ENCODE measurements at places on chromosomes 1 and 21.
A peak's percentile ranks its signal among the peaks of the same experiment; 100 is the strongest.

DNA sequence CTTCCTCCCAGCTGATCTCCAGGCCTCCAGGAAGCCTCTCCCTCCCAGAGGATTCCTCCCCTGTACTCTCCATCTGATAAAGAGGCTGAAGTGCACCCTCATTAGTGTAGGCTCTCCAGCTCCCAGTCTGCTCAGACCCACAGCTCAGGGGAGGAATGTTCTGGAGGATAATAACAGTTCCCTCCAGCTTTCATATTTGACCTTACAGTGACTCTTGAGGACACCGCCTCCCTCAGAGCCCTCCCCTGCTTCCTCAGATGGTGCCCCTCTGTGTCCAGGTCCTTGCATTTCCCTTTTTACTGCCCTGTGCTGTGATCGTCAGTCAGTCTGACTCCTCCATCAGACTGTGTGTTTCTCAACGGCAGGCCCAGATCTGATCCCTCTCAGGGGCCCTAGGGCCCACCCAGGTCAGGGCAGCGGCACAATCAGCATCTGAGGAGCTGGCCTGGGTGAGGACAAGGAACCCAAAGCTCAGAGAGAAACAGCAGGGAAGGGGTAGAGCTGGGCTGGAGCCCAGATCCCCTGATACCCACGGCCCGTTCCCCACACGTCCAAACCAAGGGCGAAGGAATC lies 1.1 kb upstream of the SHISAL2A start:
- DNase-seq: peak; percentile 8

DNA sequence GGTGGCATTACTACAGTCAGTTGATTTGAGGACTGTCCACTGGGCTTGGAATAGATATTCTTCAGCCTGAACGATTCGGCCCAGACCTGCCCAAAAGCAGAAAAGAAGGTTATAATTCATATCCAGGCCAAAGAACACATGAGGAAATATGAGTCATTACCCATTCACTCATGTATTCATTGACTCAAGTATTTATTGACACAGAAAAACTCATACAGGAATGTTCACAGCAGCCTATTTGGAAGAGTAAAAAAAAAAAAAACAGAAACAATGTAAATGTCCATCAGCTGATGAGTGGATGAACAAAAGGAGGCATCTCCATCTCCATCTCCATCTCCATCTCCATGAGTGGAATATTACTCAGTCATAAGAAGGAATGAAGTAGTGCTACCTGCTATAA lies 15.9 kb downstream of the ZMYND12 start:
- DNase-seq: no peak

DNA sequence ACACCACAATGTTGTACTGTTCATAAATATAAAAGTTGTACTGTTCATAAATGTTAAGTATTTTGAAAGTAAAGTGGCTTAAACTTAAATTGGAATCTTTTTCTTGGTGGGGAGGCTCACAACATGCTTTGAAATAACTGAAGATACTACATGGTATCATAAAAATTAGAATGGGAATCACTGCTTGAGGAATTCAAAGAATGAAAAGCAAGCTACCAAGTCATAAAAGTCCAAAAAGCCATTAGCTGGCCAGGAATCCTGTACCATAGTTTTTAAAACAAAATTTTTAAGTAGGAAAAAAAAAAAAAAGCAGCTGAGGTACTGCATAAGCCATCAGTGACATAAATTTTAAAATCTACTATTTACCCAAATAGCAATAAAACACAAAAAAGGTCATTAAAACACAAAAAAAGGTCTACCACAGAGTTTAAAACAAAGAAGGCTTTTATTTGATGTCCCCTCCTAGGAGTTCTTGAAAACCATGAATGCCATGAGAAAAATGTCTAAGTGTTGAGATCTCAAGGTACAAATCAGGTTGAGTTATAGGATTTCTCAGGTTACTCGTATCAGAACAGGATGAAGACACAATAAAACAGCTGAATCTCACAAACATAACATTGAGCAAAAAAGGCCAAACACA lies 8.6 kb downstream of the ZZZ3 start:
- no peak for DNase-seq

DNA sequence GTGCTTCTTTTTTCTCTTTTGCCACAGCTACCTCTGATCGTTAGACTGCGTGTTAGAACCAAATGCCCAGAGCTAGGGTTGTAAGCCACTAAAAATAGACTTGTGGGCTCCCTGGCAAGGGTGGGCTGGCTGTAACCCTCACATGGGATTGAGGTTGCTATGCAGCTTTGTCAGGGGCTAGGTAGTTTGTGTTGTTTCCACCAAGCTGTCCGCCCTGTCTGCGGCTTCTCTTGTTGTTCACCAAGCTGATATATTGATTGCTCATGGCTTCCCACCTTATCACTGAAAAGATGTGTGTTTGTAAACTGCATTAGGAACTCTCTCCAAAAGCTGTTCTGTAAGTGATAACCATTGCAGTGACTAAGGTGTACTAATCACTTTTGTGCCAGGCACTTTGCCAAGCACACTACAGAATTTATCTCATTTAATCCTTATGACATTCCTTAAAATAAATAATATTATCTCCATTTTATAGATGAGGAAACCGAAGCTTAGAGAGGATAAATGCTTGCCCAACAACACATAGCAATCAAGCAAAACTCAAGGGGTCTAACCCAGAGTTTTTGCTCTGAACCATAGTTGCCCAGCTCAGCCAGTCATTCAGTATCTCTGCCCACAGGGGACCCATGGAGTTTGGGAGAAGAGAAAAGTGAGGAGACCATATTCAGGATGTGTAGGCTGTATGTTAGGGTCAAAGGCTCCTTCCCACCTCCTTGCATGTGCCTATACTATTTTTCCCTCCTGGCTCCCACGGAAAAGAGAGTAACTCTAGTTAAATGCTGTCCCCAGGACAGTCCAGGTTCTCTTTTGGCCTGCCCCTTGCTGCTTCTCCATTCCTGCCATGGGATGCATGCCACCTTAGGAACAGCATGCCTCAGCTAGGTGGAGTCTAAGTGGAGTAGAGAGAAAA lies 42.2 kb upstream of the TARBP1 start:
- DNase-seq: no peak

DNA sequence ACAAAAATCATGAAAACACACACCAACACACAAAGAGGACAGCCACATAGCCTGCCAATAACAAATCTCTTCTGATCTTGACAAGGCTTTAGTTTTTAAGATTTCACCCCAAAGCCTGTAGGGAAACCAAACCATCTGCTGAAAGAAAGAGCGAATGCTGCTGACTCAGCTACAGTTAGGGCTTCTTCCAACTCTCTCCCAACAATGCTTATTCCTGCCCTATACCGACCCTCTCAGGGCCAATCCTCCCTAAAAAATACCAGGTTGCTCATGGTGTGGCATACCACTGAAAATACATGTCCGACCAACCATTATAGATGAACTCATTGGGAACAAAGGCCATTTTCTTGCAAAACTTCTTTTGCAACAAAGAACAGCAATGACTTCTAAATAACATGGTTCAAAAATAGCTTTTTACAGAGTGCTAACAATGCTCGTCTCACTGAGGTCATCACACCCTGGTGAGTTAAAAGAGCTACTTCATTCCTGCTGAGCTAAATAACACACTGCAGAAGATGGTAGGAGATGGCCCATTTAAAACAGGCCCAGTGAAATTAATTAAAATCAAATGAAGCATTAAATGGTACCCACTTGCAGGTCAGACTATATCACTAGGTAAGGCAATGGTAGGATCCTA lies 86.1 kb downstream of the KIAA0319L start:
- no peak for DNase-seq

GRCh38 chr21:40846587-40847411 lies at the start of gene DSCAM:
Gene DSCAM, minus strand, starts transcription at chr21:40847158. Its CDS starts 497 bp downstream, at chr21:40846661.
- no peak for DNase-seq

GRCh38 chr1:62856960-62857359 lies 73.0 kb downstream of the ATG4C start:
- no peak for DNase-seq

- DNase-seq: no peak
Observed at GRCh38 chr1:113747376-113747775, 11.9 kb downstream of the PHTF1 start.

- peak; percentile 85 for DNase-seq
Observed at GRCh38 chr1:228487336-228488124, at the start of gene RNF187. Gene RNF187, plus strand, starts transcription at chr1:228487382.

GRCh38 chr1:213962508-213962907 lies 25.3 kb upstream of the PROX1 start:
- no peak for DNase-seq

DNA sequence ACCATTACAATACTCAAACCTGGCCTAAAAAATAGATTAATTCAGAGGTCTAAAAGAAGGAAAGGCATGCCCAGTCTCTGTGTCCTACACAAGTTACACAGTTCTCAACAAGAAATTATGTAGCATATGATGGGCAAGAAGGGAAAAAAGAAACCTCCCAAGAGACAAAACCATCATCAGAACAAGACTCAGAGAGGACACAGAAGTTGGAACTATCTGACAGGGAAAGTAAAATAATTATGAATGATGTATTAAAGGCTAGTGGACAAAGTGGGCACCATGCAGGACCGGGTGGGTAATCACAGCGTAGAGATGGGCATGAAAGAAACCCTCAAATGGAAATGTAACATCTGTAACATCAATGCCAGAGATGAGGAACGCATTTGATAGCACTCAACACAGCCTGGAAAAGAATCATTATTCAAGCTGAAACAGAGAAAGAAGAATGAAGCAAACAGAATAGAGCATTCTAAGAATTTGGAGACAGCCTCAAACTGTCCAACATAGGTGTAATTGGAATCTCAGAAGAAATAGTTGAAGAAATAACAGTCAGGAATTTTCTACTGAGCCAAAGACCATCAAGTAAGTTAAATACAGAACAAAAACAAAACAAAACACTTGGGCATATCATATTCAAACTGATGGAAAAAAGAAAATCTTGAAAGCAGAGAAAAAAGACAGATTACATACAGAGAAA lies 29.7 kb downstream of the PER3 start:
- DNase-seq: no peak

- DNase-seq: no peak
Observed at GRCh38 chr21:35127851-35128250, 78.7 kb upstream of the RUNX1 start.

GRCh38 chr1:65308781-65309303 lies 501 bp upstream of the DNAJC6 start:
- DNase-seq: no peak

GRCh38 chr1:39360731-39361130 lies 130.7 kb upstream of the BMP8A start:
- DNase-seq: no peak

DNA sequence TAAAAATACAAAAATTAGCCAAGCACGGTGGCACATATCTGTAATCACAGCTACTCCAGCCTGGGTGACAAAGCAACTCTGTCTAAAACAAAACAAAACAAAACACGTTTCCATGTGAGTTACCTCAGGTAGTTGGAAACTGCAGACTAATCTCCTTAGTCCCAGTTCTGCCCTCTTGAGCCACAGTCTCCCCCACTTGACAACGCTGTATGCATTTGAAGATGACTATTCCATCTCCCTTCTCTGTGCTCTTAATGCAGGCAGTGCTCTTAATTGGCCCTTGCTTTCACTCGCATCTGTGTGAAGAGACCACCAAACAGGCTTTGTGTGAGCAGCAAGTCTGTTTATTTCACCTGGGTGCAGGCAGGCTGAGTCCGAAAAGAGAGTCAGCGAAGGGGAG lies 19.6 kb upstream of the DHCR24 start:
- DNase-seq: no peak

- no peak for DNase-seq
Observed at GRCh38 chr1:109322974-109323373, 16.2 kb upstream of the MYBPHL start.

DNA sequence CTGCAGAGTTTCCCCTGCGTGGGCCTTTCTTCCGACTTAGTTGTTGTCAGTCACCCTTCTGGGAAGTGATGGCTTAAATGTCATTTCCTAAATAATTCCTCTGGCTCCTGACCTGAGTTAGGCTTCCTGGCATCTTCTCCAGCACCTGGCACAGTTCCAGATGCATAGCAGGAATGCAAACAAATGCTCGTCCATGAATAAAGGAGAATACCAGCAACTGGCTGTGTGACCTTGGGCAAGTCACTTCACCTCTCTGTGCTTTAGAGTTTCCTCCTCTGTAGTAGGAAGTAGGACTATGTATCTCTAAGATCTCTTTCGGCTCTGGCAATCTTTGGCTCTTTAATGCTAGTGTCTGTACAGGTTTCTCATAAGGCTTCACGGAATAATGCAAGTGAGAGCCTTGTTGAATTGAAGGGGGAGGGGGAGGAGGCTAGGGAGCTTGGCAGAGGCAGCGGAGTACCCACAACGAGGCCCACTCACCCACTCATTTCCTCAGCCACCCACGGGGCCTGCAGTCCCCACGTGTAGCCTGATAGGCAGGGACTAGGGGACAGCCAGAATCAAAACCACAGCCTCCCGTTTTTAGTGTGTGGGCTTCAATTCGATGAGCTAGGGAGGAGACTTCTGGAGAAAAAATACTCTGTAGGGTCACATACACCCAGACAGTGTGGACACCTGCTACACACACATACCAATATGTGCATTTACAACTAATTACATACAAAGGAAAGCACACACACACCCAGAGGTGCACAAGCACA lies 48.1 kb downstream of the TENT5C start:
- DNase-seq: no peak

GRCh38 chr21:22128671-22129070 lies 1130.5 kb downstream of the NCAM2 start:
- DNase-seq: no peak

GRCh38 chr21:45970674-45971615 lies 10.6 kb upstream of the COL6A1 start:
- DNase-seq: peak; percentile 42

GRCh38 chr1:114482585-114482984 lies 28.4 kb downstream of the TRIM33 start:
- DNase-seq: peak; percentile 39

DNA sequence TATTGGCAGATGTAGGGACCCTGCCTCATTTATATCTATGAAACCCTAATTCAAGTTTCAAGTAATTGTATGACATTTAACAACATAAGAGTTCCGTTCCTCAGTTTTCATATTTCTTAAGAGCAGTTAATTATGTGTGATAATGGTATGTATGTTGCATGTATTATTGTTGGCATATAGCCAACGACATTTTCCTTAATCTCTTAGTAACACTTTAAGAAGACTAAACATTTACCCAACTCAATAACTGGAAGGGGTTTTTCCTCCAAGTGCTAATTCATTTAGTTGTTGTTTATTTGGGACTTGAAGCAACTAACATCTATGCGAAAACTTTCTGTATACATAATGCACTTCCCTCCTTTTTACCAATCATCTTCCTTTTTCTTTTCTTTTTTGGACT lies 1.5 kb upstream of the RALGPS2 start:
- no peak for DNase-seq

GRCh38 chr1:178344513-178345091 lies 152.2 kb downstream of the CLEC20A start:
- DNase-seq: no peak

GRCh38 chr1:160409486-160409885 lies 9.1 kb downstream of the VANGL2 start:
- DNase-seq: no peak

DNA sequence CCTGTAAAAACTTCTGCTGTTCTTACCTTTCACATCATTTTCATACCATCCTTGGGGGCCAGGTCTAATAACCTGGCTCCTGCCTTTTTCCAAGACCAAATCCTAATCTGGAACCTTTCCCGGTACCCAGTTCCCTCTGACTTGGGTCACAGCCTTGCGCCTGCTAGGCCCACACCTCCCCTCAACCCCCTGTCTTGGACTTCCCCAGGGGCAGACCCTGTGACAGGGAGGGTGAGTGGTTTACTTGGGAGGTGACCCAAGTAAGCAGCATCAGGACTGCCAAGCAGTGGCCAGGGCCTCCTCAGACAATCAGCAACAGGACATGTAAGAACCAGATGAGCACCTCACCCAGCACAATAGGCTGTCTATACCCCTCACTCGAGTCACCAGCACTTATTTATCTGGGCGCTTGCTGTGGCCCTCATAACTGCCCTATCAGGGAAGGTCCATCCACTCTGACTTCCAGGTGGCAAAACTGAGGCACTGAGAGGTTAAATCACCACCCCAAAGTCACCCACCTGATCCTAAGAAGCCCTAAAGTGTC lies 124.7 kb downstream of the MATN1 start:
- DNase-seq: no peak

Data from CD4-positive, alpha-beta T cell treated with Interleukin-21 for 1 hour (primary cell).